ENCODE measurements at places on chromosomes 13 and 19. TPM values are rescaled to one million over a fixed set of nuclear protein-coding genes. Genes with fewer than 3 reads are reported as not detected.

- no peaks in the 10 kb centered on the region for H3K36me3 ChIP-seq
- no peak overlapping the region for H3K4me3 ChIP-seq
- DNase-seq: no peak
Observed at GRCh38 chr19:18392417-18392816, 5.0 kb downstream of the LRRC25 start.

GRCh38 chr13:72109863-72110262 is 242.9 kb upstream of the DACH1 start:
- H3K36me3 ChIP-seq: no peaks in the 10 kb centered on the region
- no peaks in the 10 kb centered on the region for H3K4me1 ChIP-seq
- DNase-seq: no peak
- H3K27me3 ChIP-seq: no peaks in the 10 kb centered on the region

PCDH17 gene
- polyA plus RNA-seq: 0.88 TPM

RAB20 gene
- 5.4 TPM for polyA plus RNA-seq

All from heart right ventricle (tissue), 16 donors.